Midbrain (tissue), 1 donor: ENCODE measurements at places on chromosomes 2 and 18.

- DNase-seq, result no peak
These were observed 511.0 kb upstream of the CDH7 start for GRCh38 chr18:65239787-65240186.

GRCh38 chr2:174750923-174751441 lies 13.3 kb downstream of the CHRNA1 start:
- no peak for DNase-seq

DNA sequence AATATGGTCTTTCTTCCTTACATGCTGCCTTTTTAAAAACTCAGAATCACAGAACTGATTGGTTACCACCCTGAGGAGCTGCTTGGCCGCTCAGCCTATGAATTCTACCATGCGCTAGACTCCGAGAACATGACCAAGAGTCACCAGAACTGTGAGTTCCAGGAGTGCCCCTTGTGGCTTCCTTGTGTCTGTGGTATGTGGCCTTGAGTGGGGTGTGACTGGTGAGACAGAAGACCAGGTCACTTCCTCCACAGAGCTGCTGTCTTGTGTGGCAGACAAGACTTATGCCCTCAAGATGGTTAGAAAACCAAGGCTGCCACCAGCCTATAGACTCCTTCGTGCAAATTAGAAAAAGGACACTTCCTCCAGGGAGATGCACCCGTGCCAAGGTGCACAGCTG lies 72.6 kb downstream of the EPAS1 start:
- DNase-seq, result no peak

- DNase-seq, result no peak
These were observed 457.2 kb downstream of the CDH2 start for GRCh38 chr18:27719680-27720079.

DNA sequence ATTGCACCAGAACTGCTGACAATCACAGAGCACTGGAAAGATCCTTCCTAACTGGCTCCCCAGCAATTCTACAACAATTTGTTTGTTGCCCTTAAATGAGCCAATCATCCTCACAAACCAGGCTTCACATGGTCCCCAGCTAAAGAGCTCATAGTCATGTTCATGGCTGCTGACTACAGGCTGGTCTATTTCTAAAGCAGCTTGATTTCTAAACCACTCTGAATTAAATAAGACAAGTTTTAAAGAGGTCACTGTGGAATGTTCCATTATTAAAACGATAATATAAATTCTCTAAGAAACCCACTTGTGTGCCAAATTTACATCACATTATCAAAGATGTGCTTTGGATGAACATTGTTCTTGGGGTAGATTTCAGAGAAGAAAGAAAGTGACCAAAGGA lies 110.7 kb downstream of the COPS8 start:
- DNase-seq, result no peak

GRCh38 chr2:84741182-84741822 lies 139.6 kb downstream of the TRABD2A start:
- peak; percentile 5 for DNase-seq

- DNase-seq, result no peak
These were observed 30.1 kb downstream of the IGFBP5 start for GRCh38 chr2:216665242-216665641.

DNA sequence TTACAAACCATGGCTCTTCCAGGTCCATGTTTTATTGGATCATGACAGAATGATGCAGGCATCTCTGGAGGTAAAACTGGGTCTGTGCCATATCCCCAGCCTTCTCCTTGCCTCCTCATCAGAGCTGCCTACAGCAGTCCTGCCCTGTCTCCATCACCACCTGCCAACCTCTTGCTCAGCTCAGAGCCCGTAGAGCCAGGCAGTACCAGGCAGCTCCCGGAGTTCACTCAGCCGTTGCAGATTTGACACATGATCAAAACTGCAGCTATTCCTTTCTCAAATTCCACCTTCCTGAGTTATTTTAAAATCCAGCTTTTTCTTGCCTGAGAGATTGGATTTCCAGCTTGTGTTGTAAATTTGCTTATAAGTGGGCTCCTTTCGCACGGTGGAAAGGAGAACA lies 218.2 kb upstream of the CELF4 start:
- peak; percentile 9 for DNase-seq

- DNase-seq, result no peak
These were observed 262.0 kb upstream of the RASGRP3 start for GRCh38 chr2:33214436-33214835.

GRCh38 chr2:138455691-138456090 lies 45.9 kb upstream of the SPOPL start:
- DNase-seq, result no peak

GRCh38 chr2:38658613-38659012 lies 7.3 kb upstream of the GALM start:
- no peak for DNase-seq

GRCh38 chr18:25299426-25300300 lies 52.3 kb downstream of the ZNF521 start:
- no peak for DNase-seq

GRCh38 chr2:208256192-208256782 lies 1.4 kb upstream of the IDH1 start:
- no peak for DNase-seq

- DNase-seq, result no peak
These were observed 21.6 kb downstream of the ARHGAP25 start for GRCh38 chr2:68756178-68756577.

GRCh38 chr2:67048314-67048713 lies 348.8 kb upstream of the ETAA1 start:
- no peak for DNase-seq
